ENCODE measurements at places on chromosomes 13 and 19.

- DNase-seq: no peak
These were observed 22.0 kb downstream of the PSG1 start for GRCh38 chr19:42857544-42857867.

DNA sequence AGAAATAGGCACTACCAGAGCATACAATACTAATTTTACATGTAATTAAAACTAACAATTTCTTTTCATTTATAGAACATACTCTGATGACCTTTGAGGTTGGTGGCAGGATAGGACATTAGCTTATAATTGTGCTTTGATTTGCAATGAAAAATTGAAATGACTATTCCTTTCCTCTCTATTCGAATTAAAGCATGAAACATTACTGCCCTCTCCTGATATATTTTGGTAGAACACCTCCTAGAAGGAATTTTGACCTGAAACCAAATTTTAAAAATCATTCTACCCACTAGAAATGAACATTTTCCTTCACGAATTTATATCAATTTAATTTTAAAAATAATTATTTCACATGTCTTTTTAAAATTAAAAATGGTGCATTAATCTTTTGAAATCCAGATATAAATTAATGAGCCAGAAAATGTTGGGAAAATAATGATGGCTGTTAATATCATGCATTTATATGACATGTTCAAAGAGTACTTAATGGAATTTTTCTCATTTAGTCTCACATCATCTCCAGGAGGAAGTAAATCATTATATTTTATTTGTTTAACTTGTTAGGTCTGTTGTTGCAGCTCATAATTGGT is 556.3 kb upstream of the ARGLU1 start:
- peak; percentile 38 for DNase-seq

DNA sequence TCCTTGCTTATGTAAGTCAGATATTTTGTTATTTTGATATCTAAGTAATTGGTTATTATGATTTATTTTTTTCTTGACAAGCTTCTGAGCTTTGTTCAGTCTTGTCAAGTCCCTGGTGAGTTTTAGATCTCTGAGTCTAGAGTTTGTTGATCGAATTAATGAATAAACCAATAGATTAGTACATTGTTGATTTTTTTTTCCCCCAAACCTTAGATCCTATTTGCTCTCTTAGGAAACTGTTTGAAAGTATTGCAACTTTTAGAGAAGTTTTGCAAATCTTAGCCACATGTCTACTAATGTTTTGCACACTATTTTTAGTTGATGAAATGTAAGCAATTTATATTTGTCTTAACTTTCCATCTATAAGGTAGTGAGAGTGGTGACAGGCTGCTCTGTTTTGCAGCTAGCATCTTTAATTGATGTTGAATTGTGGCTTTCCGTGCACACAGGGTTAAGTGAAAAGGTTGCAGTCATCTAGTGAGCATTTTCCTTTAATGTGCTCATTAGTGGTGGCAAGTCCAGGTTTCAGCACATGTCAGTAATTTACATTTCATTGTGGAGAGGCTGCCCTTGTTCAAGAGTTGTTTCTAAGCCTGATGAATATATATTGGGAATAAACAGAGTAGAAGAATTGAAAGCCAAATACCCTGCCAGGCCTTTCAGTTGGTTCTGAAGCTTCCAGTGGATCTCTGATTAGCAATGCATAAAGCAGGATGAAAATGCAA is 86.3 kb downstream of the PCCA start:
- no peak for DNase-seq

DNA sequence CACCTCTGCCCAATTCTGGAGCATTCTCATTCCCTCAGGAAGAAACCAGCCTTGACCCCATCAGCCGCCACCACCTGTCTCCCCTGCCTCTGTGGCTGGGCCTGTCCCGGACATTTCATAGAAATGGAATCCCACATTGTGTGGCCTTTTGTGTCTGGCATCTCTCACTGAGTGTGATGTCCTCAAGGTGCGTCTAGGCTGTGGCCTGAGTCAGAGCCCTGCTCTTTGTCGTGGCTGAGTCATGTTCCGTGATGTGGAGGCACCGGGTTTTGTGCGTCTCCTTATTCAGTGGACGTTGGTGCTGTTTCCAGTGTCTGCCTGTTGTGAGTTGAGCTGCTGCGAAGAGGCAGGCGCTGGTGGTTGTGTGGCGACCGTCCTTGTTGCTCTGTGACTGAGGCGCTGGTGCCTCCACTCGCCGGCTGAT is 3.5 kb downstream of the FZR1 start:
- DNase-seq: no peak

GRCh38 chr19:6925801-6926751 is 38.7 kb downstream of the ADGRE1 start:
- DNase-seq: no peak

- DNase-seq: no peak
These were observed 519.7 kb downstream of the DIAPH3 start for GRCh38 chr13:59643906-59644626.

DNA sequence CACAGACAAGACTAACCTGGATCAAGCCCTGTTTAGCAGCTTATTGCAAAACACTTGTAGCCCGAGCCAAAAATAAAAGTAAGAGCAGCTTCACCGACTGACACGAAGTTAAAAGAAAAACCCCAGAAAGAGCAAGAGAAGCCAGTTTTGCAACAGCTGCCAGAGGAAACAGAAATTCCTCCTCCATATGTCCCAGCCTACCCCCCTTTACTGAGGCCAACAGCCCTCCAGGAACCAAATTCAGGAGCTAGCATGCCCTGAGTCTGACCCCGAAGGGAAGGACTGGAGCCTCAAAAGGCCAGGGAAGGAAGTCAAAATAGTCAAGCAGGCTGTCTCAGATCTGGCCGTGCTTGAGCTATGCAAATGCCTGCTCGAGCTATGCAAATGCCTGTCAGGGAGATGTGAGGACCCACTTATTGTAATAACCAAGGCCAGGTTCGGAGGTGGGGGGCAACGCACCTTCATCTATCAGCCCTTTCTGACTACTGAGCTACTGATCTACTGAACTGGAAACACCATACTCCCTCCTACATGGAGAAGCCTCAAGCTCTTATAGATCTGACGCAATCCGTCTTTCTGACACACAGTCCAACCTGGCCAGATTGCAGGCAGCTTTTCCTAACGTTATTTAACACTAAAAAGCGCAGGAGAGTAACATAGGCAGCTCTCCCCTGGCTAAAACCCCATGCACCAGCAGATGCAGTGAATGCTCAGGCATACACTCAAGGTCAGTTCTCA is 6.7 kb downstream of the SIGLEC11 start:
- peak; percentile 55 for DNase-seq

DNA sequence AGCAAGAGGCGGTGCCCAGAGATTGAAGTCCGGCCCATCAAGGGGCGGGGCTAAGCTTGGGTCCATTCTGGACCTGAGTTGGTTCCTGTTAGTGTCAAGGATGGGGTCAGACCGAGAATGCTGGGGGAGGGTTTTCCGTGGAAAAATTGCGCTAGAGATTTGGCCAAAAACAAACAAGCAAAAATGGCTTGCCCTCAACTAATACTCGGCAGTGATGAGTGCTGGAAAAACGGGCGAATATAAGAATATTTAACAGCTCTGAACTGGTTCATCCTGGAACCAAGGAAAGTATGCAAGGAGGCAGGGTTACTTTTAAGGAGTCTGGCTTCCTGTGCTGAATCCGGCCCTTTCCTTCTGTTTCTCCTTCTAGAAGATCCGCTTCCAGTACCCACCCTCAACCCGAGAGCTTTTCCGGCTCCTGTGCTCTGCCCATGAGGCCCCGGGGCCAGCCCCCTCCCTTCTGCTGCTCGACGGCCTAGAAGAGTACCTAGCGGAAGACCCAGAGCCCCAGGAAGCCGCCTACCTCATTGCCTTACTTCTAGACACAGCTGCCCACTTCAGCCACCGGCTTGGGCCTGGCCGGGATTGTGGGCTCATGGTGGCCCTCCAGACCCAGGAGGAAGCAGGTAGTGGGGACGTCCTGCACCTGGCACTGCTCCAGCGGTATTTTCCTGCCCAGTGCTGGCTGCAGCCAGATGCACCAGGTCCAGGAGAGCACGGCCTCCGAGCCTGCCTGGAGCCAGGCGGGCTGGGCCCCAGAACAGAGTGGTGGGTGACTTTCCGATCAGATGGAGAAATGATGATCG is 880 bp downstream of the SWSAP1 start:
- DNase-seq: peak; percentile 46

DNA sequence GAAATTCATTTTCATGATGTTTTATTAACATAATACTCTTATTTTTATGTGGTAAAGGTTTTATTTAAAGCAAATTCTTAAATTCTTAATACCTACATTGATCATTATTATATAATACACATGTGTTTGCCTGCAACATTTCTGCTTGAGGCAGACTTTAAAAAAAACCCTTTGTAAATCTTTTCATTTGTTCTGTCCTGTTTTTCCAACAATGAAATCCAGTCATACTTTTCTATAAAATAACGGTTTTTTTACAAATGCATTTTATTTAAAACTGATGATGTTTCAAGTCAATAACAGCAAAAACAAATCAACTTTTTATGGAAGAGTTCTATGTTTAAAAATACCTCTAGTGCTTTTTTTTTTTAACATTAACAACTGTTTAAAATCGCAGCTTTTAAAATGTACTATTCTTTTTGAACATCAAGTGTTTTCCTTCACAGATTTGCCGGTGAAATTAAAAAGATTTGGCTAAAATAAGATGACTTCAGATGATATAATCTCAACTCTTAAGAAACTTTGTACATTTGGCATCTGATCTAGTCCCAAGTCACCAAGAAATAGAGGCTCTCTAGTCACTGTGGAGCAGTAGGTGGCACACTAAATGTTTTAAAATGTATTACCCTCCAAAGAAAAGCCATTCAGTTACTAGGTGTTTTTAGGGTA is 5.1 kb downstream of the POU4F1 start:
- DNase-seq: no peak

- no peak for DNase-seq
These were observed 33.5 kb downstream of the WASF3 start for GRCh38 chr13:26590951-26591350.

- no peak for DNase-seq
These were observed 407.8 kb downstream of the COG6 start for GRCh38 chr13:40063278-40063698.

DNA sequence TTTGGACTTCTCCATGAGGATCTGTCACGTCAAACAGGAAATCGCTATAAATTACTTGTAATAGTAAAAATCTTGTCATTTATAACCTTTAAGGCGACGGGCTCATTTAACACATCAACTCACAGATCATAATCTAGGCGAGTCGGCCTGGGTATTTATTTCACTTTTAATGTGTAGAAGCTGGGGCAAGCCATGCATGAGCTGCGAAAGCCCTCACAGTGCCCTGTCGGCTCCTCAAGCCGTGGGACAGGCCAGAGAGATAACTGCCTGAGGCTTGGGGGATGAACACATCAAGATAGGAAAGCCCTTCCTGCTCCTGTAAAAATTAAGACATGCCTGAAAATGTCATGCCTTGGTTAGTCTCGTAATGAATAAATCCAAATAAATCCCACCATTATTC is 30.8 kb downstream of the SOX1 start:
- DNase-seq: no peak

DNA sequence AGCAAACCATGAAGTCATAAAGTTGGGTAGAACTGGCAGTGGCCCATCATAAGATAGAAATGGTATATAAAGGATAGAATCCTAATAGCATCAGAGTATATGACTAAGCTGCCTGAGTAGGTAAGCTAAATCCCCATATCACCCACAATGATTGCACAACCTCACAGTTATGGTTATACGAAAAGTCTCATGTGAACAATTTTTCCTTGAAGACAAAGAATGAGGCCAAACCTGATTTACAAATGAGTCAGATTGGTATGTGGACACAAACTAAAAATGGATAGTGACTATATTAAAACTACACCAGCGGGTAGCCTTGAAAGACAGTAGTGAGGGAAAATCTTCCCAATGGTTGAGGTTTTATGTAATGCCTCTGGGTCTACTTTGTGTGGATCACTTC is 40.9 kb upstream of the UFM1 start:
- DNase-seq: no peak

GRCh38 chr13:77918391-77919245 is at the start of gene EDNRB:
Gene EDNRB, minus strand, starts transcription at chr13:77918831. Its CDS starts 258 bp downstream, at chr13:77918573.
- DNase-seq: peak; percentile 55

- no peak for DNase-seq
These were observed 112.5 kb downstream of the MYO16 start for GRCh38 chr13:108741930-108742329.

DNA sequence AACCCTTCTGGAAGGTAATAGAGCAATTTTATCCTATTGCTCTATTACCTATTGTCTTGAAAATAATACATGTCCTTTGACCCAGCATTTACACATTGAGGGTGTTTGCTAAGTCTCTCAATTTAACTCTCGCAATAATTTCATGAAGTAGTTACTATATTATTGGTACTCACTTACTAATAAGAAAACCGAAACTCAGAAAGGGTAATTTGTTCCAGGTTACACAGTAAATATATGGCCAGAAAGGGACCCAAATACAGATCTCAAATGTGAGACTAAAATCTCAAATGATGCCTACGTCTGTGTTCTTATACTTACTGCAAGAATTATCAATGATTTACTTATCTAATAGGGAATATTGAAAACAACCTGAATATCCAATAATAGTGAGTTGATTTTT is 29.7 kb upstream of the FAM216B start:
- DNase-seq: no peak

GRCh38 chr19:17616961-17617806 is 61.7 kb downstream of the COLGALT1 start:
- no peak for DNase-seq

DNA sequence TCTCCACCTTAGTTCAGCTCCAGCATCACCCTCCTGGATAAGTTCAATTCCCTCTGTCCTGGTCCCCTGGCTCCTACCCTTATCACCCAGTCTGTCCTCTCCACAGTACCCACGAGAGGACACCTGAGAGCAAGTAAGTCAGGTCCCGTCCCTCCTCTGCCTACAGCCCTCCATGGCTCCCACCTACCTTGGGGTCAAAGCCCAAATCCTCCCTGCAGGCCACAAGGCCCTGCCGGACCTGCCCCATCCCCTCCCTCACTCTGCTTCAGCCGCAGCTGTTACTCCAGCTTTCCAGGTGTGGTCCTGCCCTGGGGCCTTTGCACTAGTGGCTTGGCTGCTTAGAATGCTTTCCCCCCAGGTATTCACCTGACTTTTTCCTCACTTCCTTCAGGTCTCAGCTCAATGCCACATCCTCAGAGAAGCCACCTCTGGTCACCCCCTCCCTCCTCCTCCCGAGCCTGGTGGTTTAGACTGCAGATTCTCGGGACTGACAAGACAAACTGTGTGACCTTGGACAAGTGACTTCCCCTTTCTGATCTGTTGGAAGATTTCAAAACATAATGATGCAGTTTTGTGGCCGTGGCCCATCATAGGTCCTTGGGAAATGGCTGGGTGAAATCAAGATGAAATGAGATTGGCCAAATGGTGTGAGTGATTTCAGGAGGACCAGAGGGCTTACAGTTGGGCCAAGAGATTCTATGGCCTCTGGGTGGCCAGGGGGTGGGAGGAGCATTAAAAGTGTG is 3.6 kb downstream of the TUBB4A start:
- DNase-seq: no peak

GRCh38 chr13:44715287-44716230 is 139.4 kb upstream of the TSC22D1 start:
- no peak for DNase-seq

All from left kidney (tissue), 8 donors.